ENCODE measurements at places on chromosomes 7 and 10. TPM values are rescaled to one million over a fixed set of nuclear protein-coding genes. Genes with fewer than 3 reads are reported as not detected.

The FRG2B gene
- not detected for total RNA-seq

The FKBP6 gene
- total RNA-seq = not detected

GRCh38 chr7:6271694-6272440, 557 bp downstream of the CYTH3 start:
- peak; percentile 29 for DNase-seq

DNA sequence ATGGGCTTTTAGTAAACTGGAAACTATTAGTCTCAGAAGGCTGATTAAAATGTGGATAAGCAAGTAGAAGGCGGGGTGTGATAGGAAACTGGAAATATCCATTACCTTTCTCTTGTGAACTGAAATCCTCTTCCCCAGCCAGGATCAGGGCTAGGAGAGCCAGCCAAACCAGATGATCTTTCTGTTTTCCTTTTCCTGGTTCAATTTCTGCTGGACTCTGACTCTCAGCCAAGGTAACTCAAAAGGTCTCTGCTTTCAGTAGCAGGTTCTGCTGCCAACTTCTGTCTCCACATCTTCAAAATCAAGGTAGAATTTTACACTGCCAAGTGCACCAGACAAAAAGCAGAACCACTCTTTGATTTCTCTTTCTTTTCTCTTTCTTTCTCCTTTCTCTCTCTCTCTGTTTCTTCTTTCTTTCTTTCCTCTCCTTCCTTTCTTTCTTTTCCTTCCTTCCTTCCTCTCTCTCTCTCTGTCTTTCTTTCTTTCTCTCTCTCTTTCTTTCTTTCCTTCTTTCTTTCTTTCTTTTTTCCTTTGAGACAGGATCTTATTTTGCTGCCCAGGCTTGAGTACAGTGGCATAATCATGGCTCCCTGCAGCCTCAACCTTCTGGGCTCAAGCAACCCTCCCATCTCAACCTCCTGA, 30.8 kb downstream of the OTUD1 start:
- DNase-seq = no peak

DNA sequence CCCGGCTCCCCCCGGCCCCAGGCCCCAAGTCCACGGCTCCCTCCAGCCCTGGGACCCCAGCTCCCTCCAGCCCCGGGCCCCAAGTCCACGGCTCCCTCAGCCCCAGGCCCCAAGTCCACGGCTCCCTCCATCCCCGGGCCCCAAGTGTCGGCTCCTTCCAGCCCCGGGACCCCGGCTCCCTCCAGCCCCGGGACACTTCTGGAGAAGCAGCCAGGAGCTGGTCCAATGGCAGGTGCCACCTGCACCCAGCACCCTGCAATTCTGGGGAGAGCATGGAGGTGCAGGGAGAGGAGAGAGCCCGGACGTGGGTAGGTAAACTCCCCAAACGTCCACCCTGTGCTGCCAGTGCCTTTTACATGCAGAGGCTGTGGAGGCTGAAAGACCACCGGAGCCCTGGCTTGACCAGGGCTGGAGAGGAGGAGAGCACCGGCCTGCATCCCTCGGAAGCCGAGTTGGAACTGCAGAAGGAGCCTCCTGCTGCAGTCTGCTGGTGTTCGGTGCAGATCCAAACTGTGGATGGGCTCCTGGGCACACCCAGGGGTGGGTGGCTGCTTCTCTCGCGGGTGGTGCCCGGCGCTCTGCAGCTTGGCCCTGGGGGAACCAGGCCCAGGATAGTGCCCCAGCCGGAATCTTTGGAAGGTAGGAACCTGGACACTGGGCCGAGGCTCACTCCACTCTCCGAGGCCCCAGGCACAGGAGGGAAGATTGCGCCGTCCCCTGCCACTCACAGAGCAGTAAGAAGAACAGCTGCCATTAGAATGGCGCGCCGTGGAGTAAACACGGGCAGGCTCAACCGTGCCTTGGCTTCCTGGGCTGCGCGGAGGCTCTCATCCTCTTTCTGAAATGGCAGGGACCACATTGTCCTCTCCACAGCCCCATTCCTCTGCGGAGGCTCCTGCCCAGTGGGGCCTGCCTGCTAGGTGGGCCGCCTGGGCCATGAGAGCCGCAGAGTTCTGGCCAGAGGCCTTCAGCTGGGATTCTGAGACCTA, 14.7 kb downstream of the SHH start:
- no peak for DNase-seq

- no peak for DNase-seq
These were observed 472.2 kb downstream of the ARL4A start for GRCh38 chr7:13159467-13160184.

DNA sequence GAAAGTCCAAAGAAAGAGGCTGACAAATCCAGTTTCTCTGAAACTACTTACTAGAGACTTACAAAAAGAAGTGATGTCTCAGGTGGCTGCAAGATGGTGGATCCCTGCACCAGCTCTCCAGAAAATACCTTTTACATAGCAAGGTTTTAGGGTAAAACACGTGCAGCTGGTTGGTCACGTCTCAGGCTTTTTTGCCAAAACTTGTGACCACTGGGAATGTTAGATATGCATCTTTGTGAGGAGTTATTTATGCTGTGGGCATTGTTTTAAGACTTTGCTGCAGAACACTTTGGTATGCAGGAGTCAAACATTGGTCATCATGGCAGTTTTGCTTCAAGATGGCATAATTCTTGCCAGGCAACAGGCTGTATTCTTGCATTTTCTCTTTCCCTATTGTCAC, 1352.8 kb downstream of the REEP3 start:
- DNase-seq = no peak

DNA sequence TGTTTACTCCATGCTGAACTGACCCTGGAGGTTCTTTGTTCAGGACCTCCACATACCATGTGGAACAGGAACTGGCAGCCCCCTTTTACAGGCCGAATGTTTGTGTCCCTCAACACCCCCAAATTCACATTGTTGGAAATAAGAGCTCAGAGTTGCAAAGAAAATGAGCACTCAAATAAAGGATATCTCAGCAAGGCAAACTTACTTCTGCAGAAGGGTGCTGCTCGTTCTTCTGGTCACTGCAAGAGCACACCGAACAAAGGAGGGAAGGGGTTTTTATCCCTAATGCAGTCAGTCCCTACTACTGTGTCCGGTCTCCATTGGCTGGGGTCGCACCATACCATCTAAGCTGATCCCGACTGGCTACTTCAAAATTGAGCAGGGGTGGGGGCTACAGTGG, 68.1 kb downstream of the PYROXD2 start:
- no peak for DNase-seq

The BET1 gene
- 14.5 TPM for total RNA-seq

- no peak for DNase-seq
These were observed 442.6 kb upstream of the IGFBP3 start for GRCh38 chr7:46363688-46364087.

The STYXL1 gene
- 22.2 TPM for total RNA-seq

The COL13A1 gene
- total RNA-seq = 2.5 TPM

- DNase-seq = no peak
These were observed 84.4 kb downstream of the KLF6 start for GRCh38 chr10:3700531-3701076.

DNA sequence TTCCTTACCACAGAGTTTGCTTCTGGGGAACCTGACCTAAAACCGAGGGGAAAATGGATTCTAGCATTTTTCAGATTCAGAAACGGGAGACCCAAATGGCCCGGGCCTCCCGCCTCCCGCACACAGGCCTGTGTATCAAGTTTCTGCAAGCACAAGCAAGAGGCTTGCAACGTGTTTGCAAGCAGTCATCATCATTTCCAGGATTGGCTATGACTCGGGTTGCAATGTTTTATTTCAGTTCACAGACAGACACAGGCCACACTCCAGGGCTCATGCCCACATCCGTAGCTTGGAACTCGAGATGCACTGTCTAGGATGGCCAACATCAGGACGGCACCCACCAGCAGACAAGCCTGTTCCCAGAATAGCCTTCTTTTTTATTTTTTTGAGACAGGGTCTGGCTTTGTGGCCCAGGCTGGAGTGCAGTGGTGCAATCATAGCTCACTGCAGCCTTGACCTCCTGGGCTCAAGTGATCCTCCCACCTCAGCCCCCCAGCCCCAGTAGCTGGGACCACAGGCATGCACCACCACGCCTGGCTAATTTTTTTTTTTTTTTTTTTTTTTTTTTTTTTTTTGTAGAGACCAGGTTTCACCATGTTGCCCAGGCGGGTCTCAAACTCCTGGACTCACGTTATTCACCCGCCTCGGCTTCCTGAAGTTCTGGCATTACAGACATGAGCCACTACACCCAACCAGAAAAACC, 68.1 kb upstream of the FOXK1 start:
- no peak for DNase-seq

- DNase-seq = no peak
These were observed 36.1 kb downstream of the PPP1R3C start for GRCh38 chr10:91596825-91597196.

DNA sequence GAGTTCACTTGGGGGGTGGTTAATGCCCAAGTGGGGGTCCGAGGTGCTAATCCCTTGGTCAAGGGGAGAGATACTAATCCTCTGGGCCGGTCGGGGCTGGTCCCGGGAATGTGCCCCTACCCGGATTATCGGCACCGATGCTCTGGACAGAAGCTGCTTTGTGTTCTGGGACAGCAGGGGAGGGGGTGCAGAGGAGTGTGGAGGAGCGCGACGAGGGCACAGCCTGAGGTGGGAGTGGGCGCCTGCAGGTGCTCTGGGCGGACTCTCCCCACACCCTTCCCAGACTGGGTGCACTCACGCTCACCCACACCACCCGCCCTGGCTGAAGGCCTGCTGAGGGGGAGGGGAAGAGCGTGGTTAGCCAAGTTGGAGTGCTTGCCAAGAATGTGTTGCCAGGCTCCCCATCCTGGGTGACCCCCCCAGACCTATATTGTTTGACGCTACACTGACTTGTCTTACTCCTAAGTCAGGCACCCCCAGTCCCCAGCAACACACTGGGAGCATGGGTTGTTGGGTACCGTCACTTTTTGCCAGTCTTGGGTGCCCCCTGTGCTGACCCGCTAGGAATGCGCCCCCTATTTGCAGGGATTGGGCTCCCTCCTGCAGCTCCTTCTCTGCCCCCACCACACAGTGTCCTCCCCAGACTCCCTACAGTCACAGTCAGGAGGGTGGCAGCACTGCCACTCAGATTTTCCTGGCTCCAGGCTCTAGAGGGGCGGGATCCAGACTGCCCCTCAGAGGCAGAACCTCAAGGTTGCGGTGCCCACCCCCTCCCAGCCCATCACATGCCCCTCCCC, 1.2 kb downstream of the SLC4A2 start:
- no peak for DNase-seq

The OR9A2 gene
- total RNA-seq = not detected

- DNase-seq = no peak
These were observed 142.6 kb downstream of the SND1 start for GRCh38 chr7:127794551-127794950.

The ZNF727 gene
- total RNA-seq = 3.1 TPM

DNA sequence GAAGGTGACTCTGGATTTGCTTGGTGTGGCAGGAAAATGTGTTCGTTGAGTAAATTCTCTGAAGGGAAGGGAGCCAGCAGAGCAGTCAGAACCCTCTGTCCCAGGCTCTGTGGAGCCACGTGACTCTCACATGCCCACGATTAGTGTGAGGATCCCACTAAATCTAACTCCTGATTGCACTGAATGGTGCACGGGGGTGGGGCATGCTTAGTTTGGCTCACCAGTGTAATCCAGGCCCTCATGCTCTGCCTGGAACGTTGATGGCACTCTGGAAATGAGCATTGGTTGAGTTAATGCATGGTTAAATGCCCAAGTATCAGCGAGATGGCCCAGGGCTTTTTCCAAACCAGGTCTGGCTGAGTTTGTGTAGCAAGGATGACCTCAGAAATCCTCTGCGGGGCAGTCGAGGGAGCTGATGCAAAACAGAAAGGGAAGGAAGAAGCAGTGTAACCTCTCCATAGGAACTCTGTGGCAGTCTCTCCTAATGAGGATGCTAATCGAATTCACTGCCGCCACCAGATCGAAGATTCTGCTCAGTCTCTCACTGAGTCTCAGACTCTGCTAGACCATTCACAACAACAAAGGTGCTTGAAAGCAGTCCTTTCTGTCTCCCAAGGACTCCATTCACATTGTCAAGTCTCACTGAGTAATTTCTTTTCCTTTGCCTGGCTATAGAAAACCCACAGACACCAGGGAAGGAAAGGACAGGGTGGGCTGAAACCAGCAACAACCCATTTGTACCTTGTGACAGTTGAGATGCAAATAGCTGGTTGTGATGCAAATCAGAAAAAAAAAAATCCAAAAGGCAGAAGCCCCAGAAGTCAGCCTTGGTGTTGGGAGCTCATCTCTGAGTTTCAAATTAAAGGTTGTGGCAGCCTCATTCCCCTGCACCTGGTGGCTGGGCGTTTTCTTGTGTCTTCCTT, 98.1 kb downstream of the C10orf105 start:
- DNase-seq = no peak

The NCF1 gene
- 3.5 TPM for total RNA-seq

DNA sequence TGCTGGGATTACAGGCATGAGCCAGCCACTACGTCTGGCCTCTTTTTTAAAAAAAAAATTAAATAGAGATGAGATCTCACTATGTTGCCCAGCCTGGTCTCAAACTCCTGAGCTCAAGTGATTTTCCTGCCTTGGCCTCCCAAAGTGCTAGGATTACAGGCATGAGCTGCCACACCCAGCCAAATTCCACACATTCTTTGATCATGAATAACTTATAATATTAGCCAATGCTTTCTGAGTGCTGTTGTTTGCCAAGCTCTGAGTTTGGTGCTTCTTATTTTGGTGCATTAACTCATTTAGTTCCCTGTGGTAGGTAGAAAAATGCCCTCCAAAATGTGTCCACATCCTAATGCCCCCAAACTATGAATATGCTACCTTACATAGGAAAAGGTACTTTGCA, 47.2 kb upstream of the MKI67 start:
- DNase-seq = no peak

DNA sequence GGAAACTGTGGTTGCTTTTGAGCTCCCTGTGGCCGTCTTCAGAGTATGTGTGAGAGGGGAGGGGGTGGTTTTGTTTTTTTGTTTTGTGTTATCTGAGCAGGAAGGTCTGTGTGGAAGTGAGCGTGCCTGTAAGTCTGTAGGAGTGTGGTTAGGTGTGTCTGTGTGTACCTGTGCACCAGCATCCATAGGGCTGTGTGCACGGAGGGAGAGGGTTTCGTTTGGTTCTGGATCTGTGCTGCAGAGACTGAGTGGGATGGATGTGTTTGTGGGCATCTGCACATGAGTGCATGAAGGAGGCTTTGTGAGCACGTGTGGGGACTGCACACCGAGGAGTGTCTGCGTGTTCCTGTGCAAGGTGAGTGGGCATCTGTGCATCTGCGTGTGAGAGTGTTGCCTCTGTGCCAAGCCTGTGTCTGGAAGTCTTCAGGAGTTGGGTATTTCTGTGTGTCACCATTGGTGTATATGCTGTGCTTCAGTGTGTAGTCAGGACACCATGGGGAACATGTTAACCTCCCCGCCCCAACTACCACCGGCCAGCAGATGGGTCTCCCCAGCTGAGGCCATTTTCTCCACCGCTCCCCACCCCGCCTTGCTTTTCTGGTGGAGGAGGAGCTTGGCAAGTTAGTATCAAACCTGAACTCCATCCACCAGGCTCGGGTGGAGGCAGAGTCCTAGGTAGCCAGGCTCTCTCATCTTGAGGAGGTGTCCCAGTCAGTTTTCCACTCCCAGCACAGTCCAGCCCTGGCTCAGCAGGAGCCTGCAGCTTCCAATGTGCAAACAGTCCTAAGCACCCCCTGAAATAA, 7.1 kb upstream of the TLX1 start:
- DNase-seq = no peak
